ENCODE measurements at places on chromosomes 1 and 21.
A peak's percentile ranks its signal among the peaks of the same experiment; 100 is the strongest.

DNA sequence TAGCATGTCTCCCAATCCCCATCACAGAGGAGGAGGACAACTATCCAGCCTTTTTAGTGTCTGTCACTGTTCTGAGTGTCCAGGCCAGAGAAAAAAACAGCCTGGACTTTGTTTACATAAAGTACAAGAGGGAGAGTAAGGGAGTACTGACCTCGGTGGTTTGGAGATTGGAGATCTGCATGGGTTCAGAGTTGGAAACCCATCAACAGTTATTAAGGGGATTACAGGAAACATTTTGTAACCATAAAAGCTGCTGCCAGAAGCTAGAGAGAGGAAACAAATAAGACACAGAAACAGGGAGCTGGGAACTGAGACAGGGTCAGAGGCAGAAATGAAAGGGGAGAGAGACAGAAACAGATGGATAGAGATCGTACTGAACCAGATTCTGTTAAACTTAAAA, 131.5 kb upstream of the CTTNBP2NL start:
- no peak for DNase-seq

DNA sequence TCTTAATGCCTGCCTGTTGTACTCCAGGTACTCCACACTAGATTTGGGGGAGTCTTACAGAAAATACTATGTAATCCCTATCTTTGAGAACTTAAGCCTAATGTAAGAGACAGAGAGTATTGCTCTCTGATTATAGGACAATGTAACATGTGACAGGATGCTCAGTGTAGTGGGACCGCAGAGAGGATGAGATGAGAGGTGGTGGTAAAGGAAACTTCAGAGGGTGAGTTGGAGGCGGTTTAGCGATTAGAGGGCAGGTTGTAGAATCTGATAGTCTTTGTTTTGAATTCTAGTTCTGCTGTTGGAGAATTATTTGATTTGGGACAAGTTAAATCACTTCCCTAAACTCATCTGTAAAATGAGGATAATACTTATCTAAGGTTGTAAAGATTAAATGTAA, 5.4 kb downstream of the SOAT1 start:
- DNase-seq, result peak; percentile 55

GRCh38 chr1:203342192-203342940, 8.6 kb downstream of the FMOD start:
- DNase-seq, result no peak

GRCh38 chr21:34707876-34708325, 39.1 kb downstream of the CLIC6 start:
- DNase-seq, result peak; percentile 26

DNA sequence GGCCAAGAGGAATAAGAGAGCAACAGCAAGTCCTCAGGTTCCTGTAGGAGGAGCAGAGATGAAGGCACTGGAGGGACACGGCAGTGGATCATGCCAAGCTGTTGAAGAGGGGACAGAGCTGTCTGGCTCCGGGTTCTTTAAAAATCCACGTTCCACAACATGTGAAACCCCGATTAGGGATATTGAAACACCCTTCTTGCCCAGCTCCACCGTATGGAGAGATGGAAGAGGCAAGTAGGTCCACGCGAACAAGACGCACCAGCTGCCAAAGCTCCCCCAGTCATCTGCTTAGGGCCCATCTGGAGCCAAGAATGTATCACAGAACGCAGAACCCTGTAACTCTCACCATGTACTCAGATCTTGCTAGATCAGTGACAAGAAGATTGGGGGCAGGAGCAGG, 3.9 kb downstream of the C1orf198 start:
- no peak for DNase-seq

GRCh38 chr1:189654906-189655305, 822.8 kb downstream of the BRINP3 start:
- DNase-seq, result no peak

- no peak for DNase-seq
Observed at GRCh38 chr1:246292571-246292970, 214.5 kb downstream of the SMYD3 start.

GRCh38 chr1:61387829-61388228, 305.5 kb downstream of the NFIA start:
- DNase-seq, result no peak

DNA sequence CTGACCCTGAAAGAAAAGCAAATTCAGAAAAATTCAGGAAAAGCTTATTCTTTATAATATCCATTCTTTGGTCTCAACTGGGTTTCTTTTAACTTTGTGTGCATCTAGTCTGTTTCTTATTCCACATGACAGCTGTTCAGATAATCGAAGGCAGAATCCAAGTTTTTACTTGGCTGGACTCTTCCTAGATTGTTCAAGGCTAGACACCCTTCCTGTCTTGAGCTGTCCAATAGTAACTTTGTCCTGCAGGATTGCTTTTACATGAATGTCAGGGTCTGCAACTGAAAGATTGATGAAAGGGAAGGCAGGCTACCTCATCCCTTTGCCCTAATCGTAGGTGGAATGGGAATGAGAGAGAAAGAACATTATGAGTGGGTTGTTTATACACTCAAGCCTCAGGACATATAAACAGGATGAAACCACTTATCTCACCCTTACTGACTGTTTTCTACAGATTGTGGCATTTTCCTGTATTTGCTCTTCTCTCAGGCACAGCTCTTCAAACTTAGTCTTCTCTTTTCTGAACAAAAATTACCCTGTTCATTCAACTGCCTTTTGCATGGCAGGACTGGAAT, 76.9 kb downstream of the LEPR start:
- DNase-seq, result no peak

DNA sequence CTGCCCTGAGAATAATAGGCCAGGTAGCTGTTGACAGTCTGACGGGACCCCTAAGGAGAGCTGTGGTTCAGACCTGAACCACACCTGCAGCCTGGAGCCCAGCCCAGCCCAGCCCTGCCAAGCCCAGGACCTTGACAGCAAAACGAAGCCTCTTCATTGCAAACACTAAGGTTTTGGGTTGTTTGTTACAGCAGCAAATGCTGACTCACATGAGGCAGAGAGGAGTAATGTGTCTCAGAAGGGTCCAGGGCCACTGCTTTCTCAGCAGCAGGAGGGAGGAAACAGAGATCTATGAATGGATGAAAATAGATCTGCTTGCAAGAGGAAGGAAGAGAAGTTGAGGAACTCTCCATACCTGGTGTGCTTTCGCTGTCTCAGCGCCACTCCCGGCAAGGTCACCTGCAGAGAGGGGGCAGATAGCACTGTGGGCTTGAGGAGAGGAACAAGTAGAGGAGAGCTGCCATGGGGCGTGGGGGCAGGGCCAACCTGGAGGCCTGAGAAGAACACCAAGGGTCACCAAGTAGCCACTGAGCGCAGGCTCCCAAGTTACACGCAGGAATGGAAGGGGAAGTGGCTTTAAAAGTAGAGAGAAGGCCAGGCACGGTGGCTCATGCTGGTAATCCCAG, 127.2 kb downstream of the ZNF281 start:
- DNase-seq, result no peak

DNA sequence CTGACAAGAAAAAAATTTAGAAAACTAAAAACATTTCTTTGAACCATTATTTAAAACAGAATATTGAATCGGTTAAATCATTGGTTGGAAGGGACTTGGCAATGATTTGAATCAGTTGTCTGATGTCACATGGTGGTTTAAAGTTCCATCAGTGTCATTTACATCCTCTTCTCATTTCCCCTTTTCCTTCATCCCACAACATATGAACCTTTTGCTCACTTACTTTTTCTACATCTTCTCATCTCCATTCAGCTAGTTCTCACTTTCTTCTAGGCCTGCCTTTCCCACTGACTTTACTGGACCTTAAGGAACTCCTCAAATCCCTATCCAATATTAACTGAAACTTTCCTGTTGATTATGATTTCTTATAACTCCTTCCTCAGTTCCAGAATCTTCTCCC, 58.5 kb downstream of the PHACTR4 start:
- DNase-seq, result no peak

GRCh38 chr1:157703981-157704380, 3.4 kb upstream of the FCRL3 start:
- no peak for DNase-seq

DNA sequence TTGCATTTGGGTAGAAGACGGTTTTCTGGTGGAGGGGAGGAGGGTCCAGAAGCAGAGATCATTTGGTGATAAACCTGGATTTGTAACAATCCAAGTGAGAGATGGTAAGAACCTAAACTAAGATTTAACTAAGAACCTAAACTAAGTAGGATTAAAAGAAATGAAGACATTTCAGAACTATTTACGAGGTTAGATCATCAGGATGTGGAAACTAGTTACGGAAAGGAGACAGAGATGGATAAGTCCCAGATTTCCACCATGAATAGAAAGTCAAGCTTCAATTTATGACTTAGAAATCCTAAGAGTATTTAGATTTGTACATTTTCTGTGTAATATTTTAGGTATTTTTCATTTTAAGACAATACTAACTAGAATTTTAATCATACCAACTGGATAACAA, 86.3 kb downstream of the SEC16B start:
- no peak for DNase-seq

DNA sequence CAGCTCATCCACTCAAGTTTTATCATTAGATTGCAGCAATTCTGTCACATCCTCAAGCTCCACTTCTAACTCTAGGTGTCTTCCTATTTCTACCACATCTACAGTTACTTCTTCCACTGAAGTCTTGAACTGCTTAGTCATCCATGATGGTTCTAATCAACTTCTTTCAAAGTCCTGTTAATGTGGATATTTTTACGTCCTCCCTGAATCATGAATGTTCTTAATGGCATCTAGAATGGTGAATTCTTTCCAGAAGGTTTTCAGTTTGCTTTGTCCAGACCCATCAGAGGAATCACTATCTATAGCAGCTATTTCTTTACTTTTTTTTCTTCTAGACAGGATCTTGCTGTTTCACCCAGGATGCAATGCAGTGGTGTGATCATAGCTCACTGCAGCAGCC, 78.0 kb upstream of the RNPC3 start:
- no peak for DNase-seq

- no peak for DNase-seq
Observed at GRCh38 chr1:10322821-10323220, 76.0 kb upstream of the PGD start.

GRCh38 chr1:234127026-234127671, 222.7 kb downstream of the SLC35F3 start:
- no peak for DNase-seq

- DNase-seq, result no peak
Observed at GRCh38 chr1:218361298-218362065, 16.3 kb downstream of the TGFB2 start.

GRCh38 chr1:195434566-195435203, 1173.6 kb downstream of the KCNT2 start:
- DNase-seq, result no peak

DNA sequence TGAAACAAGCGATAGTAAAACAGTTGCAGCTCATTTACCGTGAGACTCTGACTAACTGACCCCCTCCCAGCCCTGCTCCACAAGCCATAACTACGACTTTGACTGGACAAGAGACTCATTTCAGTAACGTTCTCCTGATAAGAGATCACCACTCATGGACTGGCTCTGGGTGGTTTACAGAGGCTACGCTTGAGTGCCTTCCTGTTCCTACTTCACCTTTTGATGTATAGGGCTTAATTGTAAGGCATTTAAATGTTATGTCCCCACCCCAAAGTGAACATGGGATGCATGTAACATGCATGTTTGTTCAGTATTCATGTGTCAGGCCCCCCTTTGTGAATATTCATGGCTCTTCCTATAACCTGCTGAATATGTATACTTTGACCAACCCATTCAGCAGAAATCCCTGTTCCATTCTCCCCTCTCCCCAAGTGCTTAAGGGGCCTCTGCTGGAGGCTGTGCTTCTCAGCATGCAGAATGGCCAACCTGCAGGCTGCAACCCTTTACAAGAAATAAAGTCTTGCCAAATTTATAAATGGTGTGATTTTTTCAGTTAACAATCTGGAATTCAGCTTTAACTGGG, 50.7 kb upstream of the SPOCD1 start:
- no peak for DNase-seq

DNA sequence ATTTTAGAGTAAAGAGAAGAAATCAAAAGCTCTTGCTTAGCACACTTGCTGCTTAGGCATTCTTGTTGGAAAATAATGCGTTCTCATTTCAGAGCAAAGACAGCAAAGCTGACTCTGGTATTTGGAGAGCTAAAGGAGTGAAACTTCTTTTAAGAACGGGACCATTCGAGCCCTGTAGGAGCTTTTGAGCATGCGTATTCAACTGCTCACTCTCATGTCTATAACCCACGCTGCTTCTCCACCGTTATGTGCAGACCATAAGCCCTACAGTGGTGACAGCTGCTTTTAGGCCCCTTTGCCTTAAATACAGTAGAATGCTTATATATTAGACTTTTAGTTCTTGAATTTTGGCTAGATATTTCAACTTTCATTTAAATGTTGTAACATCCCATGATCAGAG, 214.2 kb upstream of the CACYBP start:
- DNase-seq, result no peak
